ENCODE measurements at places on chromosomes 11 and 22.

DNA sequence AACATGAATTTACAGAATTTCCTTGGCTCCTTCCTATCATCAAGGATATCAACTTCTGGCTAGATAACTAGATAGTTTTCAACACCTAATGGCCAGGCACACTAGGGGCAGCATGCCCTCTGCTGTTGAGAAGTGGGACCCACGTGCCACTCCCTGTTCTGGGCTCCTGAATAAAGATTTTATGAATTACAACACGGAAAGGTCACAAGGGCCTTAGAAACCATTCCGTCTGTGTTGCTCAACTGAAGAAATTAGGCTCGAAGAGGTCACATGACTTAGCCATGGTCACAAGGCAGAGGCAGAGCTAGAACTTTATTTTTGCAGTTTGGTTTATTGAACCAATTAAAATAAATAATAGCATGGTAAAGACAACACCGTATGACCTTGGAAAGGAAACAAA, 36.0 kb downstream of the PRCP start:
- peak; percentile 51 for DNase-seq

DNA sequence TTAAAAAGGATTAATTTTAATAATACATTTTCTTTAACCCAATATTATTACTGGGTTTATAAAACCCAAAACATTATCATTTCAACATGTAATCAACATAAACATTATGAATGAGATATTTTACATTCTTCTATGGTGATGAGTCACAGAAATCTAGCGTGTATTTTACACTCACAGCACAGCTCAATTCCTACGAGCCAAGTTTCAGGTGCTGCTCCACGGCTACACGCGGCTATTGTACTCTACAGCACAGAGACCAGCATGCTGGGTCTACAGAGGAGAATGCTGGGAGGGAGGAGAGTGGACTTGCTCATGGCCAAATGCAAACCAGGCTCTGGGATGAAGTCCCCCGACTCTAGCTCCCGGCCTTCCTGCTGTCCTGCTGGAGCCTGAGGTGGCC, 72.0 kb upstream of the LMO1 start:
- DNase-seq: no peak

DNA sequence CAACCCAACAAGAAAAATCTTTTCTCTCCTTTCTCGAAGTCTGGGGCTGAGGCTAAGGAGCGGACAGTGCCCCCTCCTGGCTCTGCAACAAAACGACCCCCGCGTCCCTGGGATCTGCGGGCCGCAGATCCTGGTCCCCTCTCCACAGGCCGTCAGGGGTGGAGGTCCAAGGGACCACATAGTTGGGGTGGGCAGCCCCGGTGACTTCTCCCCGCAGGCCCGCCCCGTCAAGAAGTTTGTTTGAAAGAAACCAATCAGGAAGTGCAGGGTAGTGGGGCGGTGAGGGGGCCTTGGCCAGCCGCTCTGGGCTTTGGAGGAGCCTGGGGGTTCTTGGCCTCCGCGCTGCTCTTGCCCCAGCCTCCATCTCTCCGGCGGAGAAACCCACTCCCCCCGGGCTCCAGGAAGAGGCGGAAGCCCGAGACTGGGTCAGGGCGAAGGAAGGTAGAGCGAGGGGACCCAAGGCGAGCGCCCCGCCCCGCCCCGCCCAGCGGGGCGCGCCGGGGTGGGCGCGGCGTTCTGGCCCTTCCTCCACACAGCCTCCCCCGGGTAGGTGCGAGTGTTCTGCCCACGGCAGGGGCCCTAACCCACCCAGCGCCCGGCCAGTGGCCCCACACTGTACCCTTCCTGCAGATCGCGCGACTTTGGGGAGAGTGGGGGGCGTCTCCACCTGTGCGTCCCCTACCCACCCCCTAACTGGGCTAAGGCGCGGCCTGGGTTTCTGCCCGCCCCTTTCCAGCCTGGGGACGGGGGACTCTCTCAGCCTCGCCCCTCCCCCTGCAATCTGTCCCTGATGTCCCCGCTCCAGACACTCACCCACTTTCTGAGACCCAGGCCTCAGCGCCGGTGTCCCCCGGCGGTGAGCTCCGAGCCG, 1.3 kb downstream of the TP53I11 start:
- peak; percentile 28 for DNase-seq

DNA sequence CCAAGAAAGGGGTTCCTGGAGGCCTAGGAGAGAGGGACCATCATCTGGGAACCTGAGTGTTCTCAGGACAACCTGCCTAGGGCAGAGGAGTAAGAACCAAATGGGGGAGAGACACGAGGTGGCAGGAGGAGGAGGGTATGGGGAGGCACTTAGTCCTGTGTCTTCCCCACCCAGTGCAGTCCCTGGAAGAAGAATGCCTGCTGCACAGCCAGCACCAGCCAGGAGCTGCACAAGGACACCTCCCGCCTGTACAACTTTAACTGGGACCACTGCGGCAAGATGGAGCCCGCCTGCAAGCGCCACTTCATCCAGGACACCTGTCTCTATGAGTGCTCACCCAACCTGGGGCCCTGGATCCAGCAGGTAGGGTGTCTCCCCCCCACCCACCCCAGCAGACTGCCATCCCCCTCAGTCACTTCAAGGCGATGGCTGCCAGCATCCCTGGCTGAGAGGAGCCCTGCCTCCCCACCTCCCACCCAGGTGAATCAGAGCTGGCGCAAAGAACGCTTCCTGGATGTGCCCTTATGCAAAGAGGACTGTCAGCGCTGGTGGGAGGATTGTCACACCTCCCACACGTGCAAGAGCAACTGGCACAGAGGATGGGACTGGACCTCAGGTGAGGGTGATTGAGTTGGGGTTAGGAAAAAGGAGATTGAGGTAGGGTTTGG, 3.7 kb upstream of the INPPL1 start:
- DNase-seq: no peak

GRCh38 chr22:50714631-50715179, 23.3 kb upstream of the ACR start:
- DNase-seq: no peak

DNA sequence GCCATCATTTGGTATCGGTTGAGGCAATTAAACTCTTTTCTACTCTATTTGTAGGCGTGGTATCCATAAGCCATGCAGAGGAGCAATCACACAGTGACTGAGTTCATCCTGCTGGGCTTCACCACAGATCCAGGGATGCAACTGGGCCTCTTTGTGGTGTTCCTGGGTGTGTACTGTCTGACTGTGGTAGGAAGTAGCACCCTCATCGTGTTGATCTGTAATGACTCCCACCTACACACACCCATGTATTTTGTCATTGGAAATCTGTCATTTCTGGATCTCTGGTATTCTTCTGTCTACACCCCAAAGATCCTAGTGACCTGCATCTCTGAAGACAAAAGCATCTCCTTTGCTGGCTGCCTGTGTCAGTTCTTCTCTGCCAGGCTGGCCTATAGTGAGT, 8.4 kb downstream of the OR9G4 start:
- DNase-seq: no peak

DNA sequence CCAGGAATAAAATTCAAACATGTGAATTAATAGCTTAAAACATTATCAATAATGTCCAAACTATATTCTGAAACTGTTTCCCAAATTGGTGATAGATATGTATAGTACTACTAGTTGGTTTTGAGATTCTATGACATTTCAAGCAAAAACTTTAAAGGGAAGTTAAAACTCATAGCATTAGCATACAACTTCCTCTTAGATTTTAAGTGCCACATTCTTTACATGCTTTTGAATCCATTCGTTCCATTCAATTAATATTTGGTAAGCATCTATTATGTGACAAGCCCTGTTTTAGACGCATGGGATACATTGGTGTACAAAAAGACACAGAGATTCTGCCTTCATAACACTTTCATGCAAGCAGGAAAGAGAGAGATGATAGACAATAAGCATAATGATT, 8.9 kb downstream of the PATL1 start:
- DNase-seq: no peak

DNA sequence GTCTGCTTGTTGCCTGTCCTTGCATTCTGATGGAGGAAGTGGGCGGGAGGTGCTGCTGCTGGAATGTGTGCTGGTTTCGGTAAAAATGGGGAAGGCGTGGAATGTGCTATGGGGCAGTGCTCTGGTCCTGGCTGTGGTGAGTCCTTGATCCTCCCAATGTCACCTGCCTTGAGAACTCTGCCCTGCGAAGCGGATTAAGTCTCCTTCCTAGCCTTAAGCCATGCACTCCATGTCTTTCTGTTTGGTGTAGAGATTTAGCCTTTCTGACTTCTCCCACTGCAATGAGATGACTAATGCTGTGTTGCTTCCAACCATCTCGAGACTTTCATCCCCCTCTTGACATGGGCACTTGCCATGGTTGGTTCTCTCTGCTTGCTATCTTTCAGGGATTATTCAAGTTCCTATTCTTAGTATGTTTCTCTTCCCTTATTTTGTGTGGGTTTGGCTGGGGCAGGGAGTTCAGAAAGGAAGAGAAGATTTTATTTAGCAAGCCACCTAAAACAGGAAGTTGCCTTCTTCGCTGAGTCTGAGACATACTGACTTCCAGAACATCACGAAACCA, 687.9 kb downstream of the NTM start:
- DNase-seq: peak; percentile 14

DNA sequence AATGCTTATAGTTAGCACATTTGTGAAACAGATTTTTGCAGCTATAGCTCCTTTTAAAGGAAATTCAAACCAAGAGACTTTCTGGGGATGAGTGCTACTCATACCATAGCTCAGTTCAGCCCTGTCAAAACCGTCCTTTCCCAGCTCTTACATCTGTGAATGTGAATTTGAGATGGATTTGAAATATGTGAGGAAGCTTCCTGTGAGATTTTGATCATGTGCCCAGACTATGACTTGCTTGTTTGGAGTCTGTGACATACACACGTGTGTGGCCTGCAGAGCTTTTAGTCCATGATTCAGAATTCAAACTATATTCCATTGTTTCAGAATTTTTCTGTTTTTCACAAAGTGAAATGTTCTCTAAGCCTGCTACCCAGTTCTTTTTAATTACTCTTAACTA, 4.4 kb upstream of the MMP1 start:
- DNase-seq: no peak

- DNase-seq: no peak
Measured at GRCh38 chr22:49178246-49179005, 649.2 kb downstream of the BRD1 start.

DNA sequence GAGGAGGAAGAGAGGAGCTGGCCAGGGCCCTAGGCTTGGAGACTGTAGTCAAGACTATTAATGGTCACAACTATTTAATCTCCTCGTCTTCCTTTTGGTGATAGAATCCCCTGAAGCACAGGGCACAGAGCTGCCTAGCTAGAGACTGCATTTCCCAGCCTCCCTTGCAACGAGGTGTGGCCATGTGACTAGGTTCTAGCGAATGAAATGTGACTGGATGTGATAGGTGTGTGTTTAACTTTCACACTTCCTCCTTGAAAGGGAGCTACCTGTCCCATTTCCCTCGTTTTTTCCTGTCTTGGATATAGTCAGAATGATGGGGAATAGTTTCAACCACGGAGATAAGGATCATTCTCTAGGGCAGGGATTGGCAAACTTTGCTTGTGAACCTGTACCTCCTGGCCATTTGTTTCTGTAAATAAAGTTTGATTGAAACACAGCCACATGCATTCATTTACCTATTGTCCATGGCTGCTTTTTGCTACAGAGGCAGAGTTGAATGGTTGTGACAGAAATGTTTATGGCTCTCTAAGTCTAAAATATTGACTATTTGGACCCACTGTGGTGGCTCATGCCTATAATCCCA, 313.5 kb downstream of the MIAT start:
- no peak for DNase-seq

GRCh38 chr22:20758688-20759087, 15.2 kb upstream of the SERPIND1 start:
- no peak for DNase-seq

DNA sequence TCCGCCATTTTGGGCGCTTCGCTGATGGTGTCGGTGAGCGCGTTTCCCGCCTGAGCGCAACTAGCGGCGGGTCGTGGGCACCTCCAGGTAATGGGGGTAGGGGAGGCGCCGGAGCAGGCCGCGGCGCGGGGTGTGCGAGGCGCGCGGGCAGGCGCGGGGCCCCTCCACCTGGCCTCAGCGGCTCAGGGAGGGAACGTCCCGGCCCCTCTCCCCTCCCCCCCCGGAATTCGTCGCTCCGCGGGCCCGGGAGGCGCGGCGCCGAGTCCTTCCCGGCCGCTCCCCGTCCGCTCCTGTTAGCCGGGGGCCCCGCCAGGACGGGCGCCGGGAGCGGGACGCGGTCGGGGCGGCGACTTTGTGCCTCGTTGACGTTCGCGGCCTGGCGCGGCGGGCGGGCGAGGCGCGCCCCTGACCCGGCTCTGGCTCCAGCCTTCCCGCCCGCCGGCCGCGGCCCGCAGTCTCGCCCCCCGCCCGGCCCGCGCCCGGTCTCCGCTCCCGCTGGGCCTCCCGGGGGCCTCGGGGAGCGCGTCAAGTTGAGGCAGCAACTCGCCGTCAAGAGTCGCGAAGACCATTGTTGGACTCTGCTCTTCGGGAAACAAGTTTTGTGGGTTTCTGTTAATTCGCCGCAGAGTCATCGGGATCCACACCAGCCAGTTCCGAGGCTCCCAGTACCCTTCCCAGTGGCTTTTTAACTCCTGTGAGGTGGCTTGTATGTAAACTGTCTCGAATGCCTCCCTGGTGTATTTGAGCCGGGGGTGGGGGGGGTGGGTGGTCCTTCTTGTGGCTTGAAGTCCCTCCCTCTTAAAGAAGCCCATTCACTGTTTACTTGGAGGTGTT, at the start of gene PPP6R3:
Gene PPP6R3 (plus strand): TSS at position 12 of the 834 bp plus-strand sequence. CDS start 76,913 bp downstream, outside the sequence.
- peak; percentile 38 for DNase-seq

DNA sequence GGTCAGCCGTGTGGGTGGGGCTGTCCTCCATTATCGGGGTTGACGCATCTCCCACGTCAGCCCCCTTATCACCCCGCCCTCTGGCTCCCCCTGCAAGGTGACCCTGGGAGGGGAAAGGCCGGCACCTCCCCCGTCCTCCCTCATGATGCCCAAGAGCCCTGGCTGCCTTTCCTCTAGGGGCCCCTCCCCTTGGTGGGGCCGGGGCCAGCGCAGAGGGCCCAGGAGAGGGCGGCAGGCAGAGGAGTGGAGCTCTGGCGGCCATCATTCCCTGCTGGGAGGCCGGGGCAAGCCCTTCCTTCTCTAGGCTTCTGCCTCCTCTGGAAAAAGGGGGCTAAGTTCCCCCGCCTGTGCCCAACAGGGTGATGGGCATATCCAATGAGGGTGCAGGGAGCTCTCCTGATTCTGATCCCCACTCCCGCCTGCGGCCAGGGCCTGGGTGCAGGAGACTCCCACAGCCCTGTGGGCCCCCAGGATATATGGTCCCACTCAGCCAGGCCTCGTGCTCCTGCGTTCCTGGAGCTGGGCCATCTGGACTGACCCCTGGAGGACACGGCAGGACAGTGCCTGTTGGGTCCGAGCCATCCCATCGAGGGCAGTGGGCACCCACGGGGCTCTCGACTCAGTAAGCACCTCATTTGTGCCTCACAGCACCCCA, 12.3 kb downstream of the MYRF start:
- no peak for DNase-seq

DNA sequence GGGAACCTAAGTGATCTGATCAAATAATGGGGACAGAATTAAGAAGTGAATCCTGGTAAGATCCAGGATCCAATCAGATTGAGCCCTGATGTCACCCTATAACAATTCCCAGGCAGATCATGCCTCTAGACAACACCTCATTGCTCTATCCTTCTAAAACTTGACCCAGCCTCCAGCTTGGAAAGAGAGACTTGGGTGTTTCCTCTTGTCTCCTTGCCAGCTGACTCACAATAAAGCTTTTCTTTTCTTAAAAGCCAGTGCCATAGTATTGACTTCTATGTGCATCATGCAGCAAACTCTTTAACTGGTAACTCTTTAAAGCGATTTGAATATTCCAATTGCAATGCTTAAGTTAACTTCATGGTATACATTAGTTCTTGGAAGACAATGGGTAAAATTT, 109.6 kb upstream of the CHORDC1 start:
- no peak for DNase-seq
